ENCODE measurements at places on chromosomes 12 and 14.

DNA sequence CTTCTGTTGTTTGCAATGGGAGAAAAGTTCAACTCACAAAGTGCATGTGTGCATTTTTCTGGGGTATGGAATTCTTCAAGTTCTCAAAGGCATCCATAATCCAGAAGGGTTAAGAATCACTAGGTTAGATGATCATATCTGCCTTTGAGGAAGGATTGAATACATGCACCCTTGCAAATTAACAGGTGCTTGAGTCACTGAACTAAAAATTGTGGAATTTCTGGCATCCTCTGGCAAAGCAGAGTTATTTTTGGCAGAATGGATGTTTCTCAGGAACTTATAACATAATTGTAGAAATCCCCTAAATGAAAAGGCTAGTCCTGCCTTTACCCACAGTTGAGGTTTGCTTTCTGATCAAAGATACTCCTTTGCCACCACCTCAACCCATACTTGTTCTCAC lies 136.5 kb upstream of the DYRK2 start:
- DNase-seq: no peak

DNA sequence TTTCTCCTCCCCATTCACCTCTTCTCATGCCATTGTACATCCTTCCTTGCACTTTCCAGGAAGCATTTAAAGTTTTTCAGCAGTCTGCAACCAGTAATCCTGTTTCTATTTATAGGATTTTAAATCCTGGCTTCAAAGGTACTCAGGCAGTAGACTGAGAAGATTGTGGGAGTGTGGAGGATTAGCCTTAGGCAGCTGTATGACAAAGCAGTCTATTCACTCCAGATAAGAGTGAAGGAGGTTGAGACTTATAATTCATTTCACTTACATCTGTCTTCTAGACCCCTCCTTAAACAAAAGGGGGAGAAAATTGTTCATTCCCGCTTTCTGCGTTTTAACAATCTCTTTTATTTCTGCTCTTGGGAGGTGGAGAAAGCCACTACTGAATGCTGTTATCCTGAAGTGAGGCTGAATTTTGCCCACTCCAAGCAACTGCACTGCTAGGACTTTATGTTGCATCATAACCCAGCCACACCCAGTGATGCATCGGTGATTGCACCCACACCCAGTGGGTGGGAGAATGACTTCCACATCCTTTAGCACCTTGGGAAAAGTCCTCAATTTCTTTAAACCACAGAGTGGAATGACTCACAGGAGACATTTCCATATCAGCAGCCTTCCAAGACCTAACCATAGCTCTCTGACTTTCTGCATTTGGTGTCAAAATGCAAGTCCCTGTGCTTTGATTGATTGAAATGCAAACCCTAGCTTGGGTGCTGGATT lies 382.5 kb upstream of the ATP2B1 start:
- DNase-seq: no peak

GRCh38 chr14:90567991-90568390 lies 171.2 kb downstream of the CALM1 start:
- DNase-seq: no peak

DNA sequence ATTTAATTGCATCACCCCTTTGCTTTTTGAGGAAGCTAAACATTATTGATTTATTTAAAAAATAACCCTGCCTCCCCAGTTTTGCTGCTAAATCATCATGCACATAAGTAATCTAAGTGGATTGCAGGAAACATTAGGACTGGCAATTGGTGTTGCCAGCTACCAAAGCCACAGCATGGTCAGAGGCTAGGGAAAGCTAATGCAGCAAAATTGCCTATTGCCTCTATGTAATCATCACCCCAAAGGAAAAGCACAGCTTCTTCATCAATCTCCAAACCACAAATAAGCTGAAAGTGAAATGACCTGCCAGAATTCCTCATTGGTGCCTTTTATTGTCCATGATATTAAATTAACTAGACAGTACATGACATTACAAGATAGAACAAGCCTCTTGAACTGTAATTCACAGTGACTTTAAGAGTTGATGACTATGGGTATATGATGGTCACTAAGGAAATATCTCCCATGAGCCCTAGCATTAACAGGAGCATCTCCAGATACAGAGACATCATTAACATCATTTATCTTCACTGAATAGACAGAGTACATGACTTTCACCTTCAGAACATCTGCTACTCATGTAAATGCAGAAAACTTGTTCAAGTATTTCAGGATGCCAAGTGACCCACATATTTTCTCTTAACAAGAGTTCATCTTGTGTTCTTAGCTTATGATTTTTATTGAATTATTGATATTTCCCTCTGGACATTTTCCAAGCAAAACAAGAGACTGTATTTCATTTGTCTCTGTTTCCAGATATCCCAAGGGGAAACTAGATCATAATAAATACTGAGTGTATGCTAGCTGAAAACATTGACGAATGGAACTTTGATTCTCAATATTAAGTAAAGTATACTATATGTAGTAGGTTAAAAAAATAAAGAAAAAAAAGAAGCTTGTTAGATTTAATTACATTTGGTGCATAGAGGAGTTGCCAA lies 29.4 kb downstream of the PTPRR start:
- DNase-seq: no peak

DNA sequence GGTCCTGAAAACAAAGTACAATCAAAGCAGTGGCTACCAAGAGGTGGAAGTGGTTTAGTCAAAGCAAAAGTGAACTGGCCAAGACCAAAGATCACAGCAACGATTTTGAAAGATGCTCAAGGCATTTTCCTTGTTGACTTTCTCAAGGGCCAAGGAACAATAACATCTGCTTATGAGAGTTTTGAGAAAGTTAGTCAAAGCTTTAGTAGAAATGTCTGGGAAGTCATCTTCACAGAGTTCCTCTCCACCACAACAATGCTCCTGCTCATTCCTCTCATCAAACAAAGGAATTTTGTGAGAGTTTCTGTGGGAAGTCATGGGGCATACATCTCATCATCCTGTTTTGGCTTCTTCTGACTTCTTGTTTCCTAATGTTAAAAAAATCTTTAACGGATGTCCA lies 80.1 kb downstream of the PLEKHA5 start:
- DNase-seq: no peak

DNA sequence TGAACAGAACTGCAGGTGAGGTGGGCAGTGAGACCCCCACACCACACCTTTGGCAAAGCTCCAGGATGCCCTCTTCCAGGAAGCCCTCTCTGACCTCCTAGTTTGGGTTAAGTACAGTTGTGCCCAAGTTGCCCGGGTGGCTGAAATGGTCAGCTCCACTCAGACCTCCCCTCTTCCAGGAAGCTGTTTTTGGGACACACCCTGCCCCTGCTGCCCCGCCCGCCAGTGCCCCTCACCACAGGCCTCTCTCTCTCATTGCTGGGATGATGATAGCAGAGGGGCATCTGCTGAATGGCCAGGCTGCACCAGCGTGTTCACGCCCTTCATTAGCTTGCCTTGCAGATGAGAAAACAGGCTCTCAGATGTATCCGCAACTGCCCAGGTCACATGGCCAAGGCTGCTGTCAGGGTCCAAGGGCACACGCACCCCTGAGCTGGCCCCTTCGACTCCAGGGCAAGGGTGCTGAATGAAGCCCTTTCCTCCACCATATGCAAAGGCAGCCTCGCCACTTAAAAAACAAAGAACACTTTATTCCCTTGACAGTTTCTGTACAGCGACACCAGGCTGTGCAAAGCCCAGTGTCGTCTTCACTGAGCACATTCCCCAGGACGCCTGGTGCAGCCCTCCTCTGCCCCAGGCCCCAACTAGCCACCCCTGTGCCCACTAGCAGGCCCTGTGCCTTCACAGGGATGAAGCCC lies 15.5 kb downstream of the SLC25A29 start:
- DNase-seq: no peak

GRCh38 chr14:61125867-61126572 lies 145.0 kb downstream of the SLC38A6 start:
- DNase-seq: no peak

- DNase-seq: no peak
Measured at GRCh38 chr12:5184186-5184585, 140.5 kb downstream of the KCNA5 start.

- DNase-seq: no peak
Measured at GRCh38 chr12:124236625-124237031, 58.3 kb upstream of the RFLNA start.

DNA sequence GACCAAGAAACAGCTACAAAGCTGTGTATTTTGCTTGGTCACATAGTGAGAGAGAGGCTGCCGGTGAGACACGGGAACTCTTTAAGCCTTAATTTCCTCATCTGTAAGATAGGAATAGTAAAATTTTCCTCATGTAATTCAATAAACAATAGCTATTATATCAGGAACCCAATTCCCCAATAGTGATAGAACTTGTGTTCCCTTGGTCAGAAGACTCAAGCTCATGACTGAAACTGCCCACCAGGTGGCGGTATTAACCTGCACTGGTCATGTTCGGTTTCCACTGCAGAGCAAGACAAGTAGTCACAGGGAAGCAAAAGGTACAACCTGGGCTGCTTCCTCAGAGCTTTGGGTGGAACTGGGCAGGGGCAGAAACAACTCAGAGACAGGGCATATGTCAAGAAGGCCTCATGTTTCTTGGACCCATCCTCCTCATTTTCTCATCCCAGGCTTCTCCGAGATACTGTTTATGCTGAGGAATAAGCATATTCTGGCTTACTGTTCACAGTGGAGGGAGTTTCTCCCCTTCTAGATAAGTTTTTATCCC lies 4.2 kb upstream of the AJUBA start:
- peak; percentile 77 for DNase-seq

- no peak for DNase-seq
Measured at GRCh38 chr12:94779485-94779884, 129.1 kb upstream of the TMCC3 start.

DNA sequence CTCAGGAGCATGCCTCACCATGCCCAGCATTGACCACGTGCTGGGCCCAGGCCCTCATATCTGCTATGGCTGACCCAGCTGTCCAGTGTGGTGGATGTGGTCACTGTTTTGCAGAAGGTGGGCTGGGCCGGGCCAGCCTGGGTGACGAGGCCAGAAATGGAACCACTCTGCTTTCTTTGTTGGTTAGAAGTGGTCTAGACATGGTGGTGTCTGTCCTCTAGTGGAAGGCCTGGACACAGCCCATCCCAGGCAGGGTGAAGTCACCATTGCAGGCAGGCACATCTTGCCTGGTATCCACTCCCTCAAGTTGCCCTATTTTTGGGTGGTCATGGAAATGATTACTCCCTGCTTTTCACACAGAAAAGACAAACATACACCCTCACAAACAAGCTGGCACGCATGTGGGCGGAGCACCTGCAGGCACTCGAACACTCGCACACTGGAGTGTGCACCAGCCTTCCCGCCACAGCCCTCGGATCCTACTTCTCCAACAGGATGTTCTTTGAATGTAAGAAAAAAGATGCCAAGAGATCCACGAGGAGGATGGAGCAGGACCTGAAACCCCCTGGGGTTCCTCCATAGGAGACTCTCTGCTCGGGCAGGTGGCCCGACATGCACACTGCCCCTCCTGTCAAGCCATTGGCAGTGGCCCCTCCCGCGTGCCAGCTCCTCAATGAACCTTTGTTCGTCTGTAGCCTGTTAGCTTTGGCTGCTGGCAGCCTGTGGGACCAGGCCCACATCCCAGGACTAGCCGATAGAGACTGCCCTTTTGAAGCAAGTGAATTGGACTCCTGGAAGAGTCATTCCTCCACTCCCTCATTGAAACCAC lies 38.4 kb downstream of the MLXIP start:
- no peak for DNase-seq

DNA sequence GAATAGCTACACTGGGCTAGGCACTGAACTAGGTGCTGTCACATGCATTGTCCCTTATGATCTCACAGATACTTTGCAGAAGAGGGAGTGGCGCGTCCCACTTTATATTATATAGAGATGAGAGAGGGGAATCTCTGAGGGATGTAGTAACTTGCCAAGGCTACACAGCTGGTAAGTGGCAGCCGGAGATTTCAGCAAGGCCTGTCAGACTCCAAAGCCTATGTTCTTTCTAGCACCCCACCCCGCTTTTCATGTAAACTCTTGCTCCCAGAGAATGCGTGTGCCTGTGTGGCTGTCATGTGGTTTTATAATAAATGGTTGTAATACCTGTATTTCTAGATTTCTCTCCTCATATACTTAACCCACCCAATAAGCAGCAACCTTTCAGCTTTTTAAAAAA lies 39.1 kb downstream of the WDR20 start:
- no peak for DNase-seq

- no peak for DNase-seq
Measured at GRCh38 chr14:93527203-93527607, 96.5 kb downstream of the UNC79 start.

DNA sequence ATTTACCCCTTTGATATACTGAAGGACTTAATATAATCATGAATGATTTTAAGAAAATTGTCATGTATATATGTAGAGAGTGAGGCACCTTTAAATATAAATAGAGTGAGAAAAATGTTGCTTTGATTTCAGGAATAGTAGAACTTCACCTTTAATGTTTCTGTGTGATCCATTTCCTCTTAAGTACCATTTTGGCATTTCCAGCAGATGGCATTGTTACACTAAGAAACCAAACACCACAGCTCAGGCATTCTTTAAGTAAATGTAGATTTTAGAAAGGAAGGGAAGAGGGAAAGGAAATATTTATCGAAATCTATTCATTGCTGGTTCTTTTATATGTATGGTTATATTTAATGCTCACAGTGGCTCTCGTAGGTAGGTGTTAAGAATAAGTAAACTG lies 556.7 kb upstream of the FBXO33 start:
- DNase-seq: no peak

DNA sequence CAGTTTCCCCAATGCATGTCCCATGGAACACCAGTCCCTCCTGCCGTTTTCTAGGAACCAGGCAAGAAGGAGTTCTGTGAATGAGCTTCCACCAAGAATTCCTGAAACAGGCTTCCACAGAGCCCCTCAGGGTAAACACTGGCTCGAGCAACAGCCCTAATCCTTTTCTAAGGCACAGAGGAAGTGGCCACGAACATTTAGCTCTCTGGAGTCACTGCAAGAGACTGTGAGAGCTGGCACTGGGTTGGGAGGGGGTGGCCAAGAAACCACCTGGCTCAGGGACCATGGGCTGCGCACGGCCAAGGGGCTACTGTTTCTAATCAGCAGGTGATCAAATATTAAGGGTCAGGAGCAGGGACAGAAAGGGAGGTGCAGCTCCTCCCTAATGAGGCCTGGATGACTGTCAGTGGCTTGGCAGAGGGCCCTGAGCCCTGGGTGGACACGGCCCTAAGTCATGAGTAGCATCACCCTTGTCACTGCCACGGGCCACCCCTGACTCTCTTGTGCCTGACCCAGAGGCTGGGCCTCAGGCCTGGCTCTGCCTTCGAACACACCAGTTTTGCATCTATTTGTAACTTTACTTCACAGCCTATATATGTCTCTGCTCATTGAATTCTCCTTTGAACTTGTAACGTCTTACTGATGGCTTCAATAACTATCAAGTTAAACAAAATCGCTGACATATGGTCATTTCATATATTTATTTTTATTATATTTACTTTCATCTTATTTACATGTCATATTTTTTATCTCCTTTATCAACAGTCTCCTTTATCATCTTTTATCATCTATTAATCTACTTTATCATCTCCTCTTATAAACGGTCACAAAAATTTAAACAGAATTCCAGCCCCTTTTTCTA lies 154.0 kb downstream of the DICER1 start:
- no peak for DNase-seq

DNA sequence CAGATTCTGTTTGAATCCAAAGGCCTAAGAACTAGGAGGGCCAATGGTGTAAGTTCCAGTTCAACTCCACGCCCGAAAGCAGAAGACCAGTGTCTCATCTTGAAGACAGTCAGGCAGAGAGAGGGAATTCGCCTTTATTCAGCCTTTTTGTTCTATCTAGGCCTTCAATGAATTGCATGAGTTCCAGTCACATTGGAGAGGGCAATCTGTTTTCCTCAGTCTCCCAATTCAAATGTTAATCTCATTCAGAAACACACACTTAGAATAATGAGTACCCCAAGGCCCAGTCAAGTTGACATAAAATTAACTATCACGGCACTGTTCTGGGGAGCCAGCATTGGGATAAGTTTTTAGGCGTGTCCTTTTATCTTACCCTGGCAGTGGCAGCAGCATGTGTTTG lies 65.8 kb downstream of the C14orf39 start:
- DNase-seq: no peak

Data from stimulated activated CD8-positive, alpha-beta memory T cell treated with anti-CD3 and anti-CD28 coated beads, Interleukin-15, amount 100 ng/mL, for 24 hours (primary cell).